Smooth muscle cell of bladder (primary cell): ENCODE measurements at places on chromosomes 4 and X. TPM values are rescaled to one million over a fixed set of nuclear protein-coding genes. Genes with fewer than 3 reads are reported as not detected.

Gene EOLA2
- 12.8 and 20.1 TPM in 2 replicates for total RNA-seq

Gene SLC4A4
- 9.2 and 25.9 TPM in 2 replicates for total RNA-seq

Gene NPFFR2
- not detected in 2 replicates for total RNA-seq

Gene ERVMER34-1
- total RNA-seq: under 0.01 and 0.14 TPM in 2 replicates

Gene GPC4
- 0.28 and 0.83 TPM in 2 replicates for total RNA-seq

Gene SMIM31
- not detected in 2 replicates for total RNA-seq

Gene SSX2
- not detected in 2 replicates for total RNA-seq

Gene NR3C2
- total RNA-seq: 1.00 and 1.9 TPM in 2 replicates

Gene MAGIX
- 0.85 and 1.4 TPM in 2 replicates for total RNA-seq
